Germinal center (tissue), 1 donor: ENCODE measurements at places on chromosomes 3 and 15.

- no peak for DNase-seq
Measured at GRCh38 chr3:62940771-62941563, 65.8 kb upstream of the CADPS start.

GRCh38 chr15:99734575-99734974 is 1.3 kb upstream of the LYSMD4 start:
- DNase-seq = no peak

DNA sequence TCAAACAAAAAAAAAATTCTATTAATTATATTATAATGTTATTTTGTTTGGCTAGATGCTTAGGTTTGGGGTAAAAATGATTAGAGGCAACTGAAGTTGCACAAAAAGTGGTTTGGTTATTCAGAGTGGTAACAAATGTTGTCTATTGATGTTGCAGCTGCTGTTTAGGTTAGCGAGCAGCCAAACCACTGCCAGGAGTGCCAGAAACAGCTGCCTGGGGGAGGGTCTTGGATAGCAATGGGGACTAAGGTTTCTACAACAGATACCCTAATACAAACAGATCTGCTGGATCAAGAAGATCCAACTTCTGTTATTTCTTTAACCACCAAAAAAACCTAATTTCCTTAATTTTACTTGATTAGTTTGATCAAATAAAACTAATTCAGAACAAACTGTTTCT is 26.6 kb downstream of the BTLA start:
- no peak for DNase-seq

DNA sequence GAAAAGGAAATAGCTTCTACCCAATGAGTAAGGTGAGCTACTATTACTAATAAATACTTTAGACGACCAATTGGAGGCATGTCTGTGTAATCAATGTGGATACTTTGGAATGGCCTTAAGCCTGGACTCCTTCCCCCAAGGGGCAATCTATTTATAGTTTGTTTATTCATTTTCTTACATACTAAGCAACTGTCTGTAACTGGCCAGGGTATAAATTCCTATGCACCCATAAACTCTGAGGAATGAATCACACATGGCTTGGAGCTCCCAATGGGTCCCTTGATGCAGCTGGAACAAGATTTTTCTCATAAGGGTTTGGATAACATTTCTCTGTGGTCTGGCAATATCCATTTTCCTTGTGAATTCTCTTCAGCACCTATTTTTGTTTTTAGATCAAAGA is 506.8 kb downstream of the EDEM1 start:
- DNase-seq = no peak

GRCh38 chr15:84398763-84399701 is 163.5 kb downstream of the GOLGA6L4 start:
- no peak for DNase-seq

DNA sequence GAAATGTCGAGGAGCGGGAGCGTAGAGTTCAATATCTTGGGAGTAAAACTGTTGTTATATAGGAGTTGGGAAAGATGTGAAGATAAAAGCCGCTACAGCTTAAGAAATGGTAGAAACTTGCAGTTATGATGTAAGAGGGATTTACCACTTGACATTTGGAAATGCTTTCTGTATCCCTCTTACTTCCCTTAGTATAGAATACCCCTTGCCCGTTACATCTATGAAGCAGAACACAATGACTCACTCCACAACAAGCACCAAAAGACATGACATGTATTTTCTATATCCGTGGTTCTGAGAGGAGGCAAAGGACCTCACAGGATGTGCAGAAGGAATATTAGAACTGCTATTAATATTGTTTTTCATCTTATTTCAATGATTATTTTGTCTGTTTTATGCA is 254.2 kb upstream of the NR2F2 start:
- DNase-seq = no peak
